ENCODE measurements at places on chromosomes 6 and 20.

DNA sequence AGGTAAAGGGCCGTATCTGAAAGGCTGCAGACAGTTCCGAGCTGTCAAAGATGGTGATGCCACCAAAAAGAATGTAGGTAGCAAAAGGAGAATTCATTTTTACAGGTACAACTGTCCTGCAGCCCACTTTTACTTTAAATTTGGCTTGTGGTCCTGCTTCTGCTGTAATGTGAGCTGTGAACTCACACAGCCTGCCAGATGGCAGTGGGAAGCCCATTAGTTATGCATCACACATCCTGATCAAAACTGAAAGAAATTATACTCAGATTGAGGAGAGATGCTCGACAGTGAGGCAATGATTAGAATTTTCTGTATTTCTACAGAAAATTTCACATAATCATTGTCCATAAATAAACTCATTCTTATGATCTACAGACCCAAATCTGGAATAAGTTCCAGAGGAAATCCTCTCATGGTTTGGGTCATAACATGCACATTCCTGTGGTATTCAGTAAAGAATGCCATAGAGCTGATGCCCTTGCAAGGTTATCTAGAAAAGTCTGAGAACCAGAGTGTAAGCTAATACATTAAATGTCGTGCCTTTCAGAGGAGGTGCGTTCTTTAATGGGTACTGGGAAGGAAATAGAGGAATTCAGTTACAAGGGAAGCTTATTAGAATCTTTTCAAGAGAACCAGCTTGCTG lies 23.9 kb upstream of the E2F3 start:
- no peak for DNase-seq

GRCh38 chr6:166168616-166169548 lies 1.2 kb upstream of the TBXT start:
- DNase-seq, result no peak

- DNase-seq, result no peak
Measured at GRCh38 chr20:20837574-20838021, 125.2 kb upstream of the RALGAPA2 start.

DNA sequence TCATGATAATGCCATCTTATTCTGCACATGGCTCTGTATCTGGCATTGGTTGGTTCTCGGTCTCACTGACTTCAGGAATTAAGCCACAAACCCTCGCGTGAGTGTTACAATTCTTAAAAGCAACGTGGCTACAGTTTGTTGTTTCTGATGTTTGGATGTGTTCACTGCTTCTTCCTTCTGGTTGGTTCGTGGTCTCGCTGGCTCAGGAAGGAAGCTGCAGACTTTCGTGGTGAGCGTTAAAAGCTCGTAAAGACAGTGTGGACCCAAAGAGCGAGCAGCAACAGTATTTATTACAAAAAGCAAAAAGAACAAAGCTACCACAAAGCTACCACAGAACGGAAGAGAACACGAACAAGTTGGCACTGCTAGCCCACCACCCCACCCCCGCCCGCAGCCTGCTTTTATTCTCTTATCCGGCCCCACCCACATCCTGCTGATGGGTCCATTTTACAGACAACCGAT lies 51.1 kb downstream of the MYLIP start:
- no peak for DNase-seq

DNA sequence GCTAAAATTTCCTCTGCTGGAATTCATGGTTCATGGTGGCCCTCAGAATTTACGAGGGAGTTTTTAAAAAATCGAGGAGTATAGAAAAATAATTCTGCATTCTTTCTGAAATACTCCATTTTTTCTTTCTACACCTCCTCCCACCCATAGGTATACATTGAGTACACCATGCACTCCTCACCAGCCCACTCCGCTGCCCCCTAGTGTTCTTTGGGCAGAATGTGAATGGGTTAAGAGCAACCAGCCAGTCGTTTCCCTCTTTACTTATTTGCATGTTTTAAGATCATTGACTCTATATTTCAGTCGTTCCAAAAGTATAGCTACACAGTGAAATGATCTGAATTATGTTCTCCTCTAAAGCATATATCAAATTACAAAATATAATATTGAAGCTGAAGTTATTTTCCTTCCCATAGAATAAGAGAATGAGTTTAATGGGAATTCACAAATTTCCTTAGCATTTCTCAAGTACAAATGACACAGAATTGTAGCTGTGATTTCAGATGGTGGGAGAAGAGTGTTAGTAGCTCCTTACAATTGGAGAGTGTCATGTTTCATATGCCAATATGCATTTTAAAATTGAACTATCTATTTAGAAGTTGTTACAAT lies 977.7 kb upstream of the SLC35B3 start:
- no peak for DNase-seq

DNA sequence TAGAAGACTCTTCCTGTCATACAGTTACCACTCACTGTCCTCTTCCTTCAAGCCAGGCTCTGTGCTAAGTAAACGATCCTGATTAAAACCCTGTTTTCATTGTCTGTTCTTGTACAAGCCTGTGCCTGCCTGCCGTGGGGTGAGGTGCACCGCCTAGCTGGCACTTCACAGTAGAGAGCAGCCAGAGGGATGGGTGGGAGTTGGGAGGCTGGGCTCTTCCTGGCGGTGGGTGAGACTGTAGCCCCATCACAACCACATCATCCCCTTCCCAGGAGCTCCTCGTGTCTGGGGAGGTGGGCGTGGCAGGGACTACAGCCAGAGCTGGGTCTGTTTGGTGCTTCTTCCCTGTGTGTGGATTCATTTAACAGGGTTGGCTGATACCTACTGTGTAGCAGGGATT lies 382.0 kb downstream of the TAF4 start:
- DNase-seq, result no peak

GRCh38 chr6:155265843-155266535 lies 2.2 kb downstream of the CLDN20 start:
- no peak for DNase-seq

- DNase-seq, result no peak
Measured at GRCh38 chr20:3133155-3133554, 26.5 kb downstream of the FASTKD5 start.

DNA sequence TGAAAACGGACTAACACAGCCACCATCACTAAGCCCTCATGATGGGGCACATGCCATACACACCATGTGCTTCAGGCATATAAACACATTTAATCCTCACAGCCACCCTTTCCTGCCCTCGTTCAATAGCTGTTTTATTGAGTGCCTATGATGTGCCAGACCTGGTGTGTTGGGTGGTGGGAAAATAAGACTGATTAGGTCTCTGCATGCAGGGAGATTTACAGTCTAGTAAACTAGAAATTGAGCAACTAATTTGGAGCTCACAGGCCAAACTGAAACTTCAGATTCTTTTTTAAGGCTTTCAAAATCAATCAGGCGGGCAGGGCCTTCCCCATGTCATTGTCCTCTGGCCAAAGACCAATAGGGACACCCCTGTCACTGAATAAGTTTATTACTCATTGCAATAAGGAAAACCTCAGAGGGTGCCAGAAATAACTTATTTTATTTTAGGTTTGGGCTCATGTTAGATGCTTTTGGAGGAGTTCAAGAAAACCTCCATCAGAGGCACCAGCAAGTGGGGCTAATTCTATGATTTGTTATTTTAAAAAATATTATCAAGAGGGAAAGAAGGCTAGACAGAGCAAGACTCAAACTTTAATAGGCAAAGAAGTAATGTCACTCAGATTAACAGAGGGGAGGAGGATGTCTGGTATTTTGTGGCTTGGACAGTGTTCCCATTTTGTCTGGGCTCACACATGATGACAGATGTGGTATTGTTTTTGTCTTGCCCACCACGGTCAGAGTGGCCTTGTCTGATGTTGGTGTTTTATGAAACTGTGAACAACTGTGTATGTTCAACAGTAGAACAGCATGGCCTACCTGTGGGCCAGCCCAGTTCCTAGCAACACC lies 12.0 kb downstream of the ZFP64 start:
- DNase-seq, result no peak

DNA sequence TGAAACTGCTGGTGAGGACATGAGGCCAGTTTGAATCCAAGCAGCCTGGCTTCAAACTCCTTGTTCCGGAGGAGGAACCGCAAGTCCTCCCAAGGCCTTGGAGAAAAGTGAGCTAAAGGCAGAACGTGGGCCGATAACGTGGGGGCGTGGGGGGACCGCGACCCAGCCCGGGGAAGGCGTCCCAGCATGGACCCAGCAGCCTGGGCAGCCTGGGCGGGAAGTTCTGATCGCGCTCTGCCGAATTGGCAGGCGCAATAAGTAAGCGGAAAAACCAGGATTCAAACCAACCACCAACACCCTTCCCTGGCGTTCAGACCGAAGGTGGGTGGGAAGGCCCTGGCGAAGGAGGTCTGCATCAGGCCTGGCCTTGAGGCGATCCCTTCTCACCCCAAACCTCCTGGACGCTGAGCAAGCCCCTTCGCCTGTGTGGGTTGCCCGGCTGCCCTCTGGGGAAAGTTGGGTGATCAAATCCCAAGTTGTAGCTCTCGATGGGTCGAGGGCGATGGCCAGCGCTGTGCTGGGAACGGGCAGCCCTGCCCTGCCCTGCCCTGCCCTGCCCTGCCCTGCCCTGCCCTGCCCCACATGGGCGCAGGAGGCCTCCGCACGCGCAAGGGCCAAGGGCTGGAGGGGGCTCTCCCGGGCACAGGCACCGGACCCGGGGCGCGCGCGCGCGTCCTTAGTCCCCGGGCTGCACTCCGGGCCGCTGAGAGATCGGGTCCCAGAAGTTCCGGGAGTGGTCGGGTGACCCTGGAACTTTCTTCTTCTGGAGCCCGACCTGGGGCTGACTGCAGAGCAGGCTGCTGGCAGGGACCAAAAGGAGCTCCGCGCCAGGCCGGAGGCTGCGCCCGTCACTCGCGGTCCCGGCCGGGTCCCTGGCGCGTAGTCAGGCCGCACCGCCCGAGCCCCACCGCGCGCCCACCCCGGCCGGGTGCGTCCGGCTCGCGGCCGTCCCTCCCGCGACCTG lies 637 bp upstream of the SLC22A3 start:
- no peak for DNase-seq

- no peak for DNase-seq
Measured at GRCh38 chr6:106908386-106908840, 66.1 kb downstream of the CD24 start.

- DNase-seq, result no peak
Measured at GRCh38 chr20:2399390-2399789, 18.7 kb downstream of the TGM6 start.

GRCh38 chr6:166307082-166308032 lies 835 bp downstream of the PRR18 start:
- no peak for DNase-seq

DNA sequence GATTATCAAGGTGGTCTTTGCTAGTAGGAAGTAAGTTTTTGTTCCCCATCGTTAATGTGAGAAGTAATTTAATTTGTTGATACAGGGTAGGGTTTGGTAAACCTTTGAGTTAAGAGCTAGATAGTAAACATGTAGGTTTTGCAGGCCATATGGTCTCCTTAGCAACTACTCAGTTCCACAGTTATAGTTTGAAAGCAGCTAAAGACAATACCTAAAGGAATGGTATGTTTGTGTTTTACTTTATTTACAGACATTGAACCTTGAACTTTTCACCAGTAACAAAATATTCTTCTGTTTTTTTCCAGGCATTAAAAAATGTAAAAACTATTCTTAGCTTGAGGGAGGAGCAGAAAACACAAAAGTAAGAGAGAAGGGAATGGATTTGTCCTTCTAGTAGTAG lies 1.7 kb downstream of the CAP2 start:
- no peak for DNase-seq

DNA sequence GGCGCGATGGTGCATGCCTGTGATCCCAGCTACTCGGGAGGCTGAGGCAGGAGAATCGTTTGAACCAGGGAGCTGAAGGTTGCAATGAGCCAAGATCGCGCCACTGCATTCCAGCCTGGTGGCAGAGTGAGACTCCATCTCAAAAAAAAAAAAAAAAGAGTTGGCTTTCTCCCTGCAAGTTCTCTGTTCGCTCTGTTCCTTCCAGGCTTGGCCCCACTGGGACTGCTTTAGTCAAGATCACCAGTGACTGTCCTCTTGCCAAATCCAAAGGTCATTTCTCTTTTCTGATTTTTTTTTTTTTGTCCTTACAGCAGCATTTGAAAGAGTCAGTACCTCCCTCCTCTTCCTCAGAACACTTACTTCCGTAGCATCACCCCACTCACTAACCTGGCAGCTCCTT lies 10.8 kb upstream of the GNRH2 start:
- DNase-seq, result no peak

DNA sequence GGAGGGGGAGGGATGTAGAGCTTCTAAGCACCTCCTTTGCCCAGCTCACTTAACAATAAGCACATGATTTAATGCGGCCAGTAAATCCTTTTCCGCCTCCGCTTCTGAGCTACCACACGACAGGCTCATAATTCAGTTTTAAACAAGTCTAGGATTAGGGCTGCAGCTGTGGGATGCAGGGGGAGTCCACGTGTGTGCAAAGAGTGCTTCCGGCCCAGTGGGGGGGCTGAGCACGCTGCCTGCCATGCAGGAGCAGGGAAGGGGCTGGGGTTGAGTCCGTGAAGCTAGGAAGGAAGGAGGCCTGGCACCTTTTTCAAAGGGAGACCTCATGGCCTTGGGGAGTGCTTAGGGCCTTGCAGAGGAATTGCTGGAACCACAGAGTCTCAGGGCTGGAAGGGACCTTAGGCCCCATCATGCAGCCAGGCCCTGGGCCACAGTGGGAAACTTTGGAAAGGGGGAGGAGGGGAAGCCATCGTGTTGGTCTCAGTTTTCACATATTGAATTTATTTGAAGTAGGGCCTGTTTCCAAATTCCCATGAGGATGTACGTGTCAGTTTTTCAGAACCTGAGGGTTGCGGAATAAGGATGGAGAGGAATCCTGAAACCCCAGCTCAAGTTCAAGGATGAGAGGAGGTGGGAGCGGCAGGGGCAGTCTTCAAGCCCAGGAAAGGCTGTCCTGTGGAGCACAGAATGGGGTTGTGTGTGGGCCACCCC lies 96.1 kb downstream of the VEGFA start:
- DNase-seq, result no peak

DNA sequence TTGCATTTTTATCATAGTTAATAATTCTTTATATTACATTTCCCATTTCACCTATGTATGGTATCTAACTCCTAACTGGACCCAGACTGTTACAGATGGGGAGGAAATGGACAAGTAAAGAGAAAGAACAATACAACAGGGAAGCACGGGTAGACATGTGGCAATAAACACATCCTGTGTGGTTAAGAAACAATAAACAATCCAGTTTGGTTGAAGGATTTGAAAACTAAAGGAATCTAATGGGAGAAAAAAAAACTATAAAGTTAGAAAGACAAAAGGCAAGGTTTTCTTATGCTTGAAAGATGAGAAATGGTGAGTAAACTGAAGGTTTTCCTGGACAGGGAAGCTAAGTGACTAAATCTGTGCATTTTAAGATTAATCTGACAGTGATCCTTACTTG lies 34.9 kb upstream of the ALDH8A1 start:
- DNase-seq, result no peak

DNA sequence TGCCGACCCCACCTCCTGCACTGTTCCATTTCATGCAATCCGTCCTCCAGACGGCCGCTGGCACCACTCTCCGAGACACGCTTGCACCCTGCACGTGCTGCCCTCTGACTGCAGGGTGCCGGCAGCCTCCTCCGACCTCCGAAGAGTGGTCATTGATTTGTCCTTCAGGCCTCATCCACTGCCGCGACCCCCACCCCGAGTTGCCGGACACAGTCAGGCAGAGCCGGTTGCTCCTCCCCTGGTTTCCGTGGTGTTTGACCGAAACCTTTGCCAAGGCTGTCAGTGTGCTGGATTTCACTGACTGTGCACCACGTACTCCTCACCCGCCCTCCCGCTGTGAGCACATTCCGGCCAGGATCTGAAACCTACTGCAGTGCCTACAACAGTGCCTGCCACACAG lies 156.4 kb upstream of the PDE10A start:
- DNase-seq, result no peak

GRCh38 chr6:3532296-3532916 lies 75.6 kb upstream of the SLC22A23 start:
- DNase-seq, result no peak

Measured in cortex of kidney (tissue), 1 donor.